ENCODE measurements at places on chromosomes 13 and 19.
A peak's percentile ranks its signal among the peaks of the same experiment; 100 is the strongest.

- DNase-seq = no peak
Measured at GRCh38 chr19:15248106-15248505, 15.9 kb upstream of the EPHX3 start.

GRCh38 chr13:24323739-24324075 is 14.3 kb downstream of the C1QTNF9 start:
- DNase-seq = no peak

- DNase-seq = peak; percentile 29
Measured at GRCh38 chr13:73759434-73759833, 374.8 kb downstream of the KLF12 start.

DNA sequence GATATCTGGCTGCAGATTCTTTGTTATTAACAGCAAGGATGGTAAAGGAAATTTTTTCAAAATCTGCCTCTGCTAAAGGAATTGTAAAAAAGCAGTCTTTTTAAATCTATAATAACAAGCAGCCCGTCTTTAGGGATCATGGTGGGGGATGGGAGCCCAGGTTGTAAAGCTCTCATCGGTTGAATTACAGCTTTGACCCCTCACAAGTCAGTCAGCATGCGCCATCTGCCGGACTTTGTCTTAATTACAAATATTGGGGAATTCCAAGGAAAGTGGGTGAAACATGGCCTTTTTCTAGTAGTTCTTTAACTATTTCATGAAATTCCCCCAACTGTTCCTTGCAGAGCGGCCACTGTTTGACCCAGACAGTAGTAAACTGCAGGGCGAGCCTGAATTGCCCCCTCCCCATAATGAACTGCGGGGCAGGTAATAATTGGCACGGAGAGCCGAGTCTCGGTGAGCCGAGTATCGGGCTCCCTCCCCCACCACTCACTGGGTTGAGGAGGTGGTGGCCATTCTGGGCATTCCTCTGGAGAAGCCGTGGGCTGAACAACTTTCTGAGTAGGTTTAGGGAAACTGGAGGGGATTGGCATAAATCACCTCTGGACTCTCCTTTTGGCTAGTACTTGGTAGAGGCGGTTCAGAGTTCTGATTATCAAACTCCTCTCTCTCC is 11.6 kb downstream of the ZNF578 start:
- no peak for DNase-seq

- DNase-seq = peak; percentile 42
Measured at GRCh38 chr13:51619614-51620013, 35.4 kb downstream of the WDFY2 start.

DNA sequence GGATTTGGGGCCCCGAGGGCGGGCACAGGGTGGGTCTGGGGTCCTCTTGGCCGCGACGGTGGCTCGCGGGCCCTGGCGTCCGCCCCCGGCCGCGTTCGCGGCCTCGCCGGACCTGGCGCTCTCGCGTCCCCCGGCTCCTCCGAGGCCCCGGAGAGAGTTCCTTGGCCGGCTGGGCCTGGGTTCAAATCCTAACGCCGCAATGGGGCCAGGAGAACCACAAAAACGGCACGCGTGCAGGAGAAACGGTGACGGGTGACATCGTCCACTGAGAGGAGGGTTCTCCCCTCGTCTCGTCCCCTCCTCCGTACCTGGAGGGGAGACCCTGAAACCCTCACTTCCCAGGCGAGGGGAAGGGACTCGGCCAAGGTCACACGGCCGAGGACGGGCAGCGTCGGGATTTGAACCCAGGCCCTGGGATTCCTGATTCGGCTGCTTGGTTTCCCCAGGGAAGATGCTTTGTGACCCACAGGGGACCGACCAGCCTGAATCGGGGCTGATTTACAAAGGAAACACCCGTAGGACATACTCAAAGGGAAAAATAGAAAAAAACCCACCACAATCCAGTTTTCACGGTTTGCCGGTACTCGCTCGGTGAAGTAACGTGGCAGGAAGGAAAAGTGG is 624 bp downstream of the SAFB start:
- peak; percentile 11 for DNase-seq

DNA sequence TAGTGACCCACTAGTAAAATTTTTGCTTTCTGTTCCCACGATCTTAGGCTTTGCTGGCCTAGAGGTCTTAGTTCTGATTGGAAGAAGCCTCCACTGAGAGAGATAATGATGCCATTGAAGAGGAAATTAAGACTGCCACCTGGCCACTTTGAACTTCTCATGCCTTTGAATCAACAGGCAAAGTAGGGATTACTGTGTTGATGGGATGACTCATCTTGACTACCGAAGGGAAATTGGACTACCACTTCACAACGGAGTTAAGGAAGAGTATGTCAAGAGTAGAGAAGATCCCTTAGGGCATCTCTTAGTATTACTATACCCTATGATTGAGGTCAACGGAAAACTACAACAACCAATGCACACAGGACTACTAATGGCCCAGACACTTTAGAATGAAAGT is 12.7 kb upstream of the FREM2 start:
- no peak for DNase-seq

DNA sequence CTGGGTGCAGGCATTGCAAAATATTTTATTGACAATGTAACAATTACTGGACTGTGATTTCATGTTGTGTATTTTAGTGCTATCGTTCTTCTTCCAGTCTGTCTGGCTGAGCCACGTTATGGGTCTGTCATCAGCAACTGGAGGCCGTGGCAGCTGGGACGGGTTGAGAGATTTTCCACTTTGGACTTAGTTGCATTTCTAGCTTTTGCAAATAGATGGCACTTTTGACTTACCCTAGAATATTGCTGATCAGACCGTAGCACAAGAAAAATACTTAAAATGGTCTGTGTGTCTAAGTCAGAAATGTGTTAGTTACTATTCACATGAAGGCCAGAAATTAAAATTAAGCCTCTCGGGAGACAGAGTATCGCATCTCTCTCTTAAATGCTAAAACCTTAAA is 211.1 kb downstream of the TEX29 start:
- peak; percentile 33 for DNase-seq

- no peak for DNase-seq
Measured at GRCh38 chr19:29855087-29855486, 43.3 kb downstream of the CCNE1 start.

DNA sequence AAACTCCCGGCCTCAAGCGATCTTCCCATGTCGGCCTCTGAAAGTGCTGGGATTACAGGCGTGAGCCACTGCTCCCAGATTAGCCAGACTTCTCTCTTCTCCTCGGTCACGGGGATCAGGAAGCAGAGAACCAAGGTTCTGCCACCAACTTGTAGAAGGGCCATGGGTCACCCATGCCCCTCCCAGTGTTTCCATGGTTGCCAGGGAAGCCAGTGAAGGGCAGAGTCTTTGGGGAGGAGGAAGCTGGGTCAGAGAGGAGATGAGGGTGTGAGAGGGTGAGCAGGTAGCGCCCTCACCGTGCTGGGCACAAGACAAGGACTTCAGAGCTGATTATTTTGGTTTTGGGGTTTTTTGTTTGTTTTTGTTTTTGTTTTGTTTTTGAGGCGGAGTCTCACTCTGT is 77.1 kb downstream of the GNG7 start:
- peak; percentile 43 for DNase-seq

GRCh38 chr13:79380997-79381396 is 25.1 kb downstream of the RBM26 start:
- no peak for DNase-seq

All from kidney tubule cell (primary cell).